ENCODE measurements at places on chromosomes 6 and 20. TPM values are rescaled to one million over a fixed set of nuclear protein-coding genes. Genes with fewer than 3 reads are reported as not detected.

- no peak overlapping the region for H3K4me3 ChIP-seq
- no peak overlapping the region for H3K27ac ChIP-seq
- H3K27me3 ChIP-seq = no peaks in the 10 kb centered on the region
- no peaks in the 10 kb centered on the region for H3K4me1 ChIP-seq
- no peak for DNase-seq
Measured at GRCh38 chr6:148082696-148083095, 259.9 kb upstream of the SASH1 start.

DNA sequence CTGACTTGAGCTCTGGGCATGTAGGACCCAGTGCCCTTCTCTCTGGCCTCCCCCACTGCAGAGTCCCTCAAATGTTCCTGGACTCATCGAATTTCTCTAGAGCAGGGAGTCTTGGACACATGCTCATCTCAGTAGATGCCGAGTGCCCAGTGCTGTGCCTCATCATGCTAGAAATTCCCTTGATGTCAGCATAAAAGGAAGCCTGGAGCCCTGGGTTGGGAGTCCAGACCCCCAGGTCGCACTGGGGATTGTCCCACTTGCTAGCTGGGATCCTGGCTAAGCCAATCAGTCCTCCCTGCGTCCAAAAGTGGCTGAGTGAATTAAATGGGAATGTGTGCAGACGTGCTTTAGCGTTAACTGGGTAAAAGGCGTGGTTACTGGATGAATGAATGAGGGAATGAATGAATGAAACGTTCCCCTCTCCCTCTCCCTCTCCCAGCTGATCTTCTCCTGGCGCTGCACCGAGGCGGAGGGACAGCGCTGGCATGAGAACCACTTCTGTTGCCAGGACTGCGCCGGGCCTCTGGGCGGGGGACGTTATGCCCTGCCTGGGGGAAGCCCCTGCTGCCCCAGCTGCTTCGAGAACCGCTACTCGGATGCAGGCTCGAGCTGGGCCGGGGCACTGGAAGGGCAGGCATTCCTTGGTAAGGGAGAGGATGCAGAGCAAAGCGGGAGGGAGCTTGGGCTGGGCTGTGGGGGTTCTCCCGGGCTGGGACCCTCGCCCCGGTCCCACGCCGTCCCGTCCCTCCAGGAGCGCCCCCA lies 1.6 kb upstream of the TOMM6 start:
- H3K27ac ChIP-seq = no peak overlapping the region
- DNase-seq = no peak
- no peaks in the 10 kb centered on the region for H3K27me3 ChIP-seq
- H3K36me3 ChIP-seq = peaks cover 21% of the 10 kb centered on the region
- H3K4me3 ChIP-seq = no peak overlapping the region

DNA sequence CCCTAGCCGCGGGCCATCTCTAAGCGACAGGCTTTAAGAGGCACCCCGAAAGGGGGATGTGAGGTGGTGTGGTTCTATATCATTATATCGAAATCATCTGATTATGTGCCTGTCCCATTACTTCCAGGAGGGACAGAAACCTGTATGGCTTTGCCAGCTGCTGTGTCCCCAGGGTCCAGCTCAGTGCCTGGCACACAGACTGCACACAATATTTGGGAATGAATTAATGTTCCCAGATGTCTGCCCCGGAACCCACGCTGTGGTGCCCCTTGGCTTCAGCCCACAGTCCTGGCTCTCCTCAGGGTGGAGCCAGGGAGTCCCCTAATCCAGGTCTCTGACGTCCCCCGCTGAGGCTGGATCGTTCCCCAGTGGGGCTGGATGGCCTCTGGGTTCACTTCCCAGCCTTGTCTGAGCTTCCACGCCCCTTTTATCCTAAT lies 8.9 kb upstream of the AHCY start:
- H3K27me3 ChIP-seq = no peaks in the 10 kb centered on the region
- H3K4me1 ChIP-seq = peaks cover 17% of the 10 kb centered on the region
- no peaks in the 10 kb centered on the region for H3K36me3 ChIP-seq
- no peak overlapping the region for H3K27ac ChIP-seq
- no peak for DNase-seq

- peaks cover 15% of the 10 kb centered on the region for H3K36me3 ChIP-seq
- no peaks in the 10 kb centered on the region for H3K27me3 ChIP-seq
- no peak overlapping the region for H3K4me3 ChIP-seq
- peaks cover 97% of the 10 kb centered on the region for H3K4me1 ChIP-seq
Measured at GRCh38 chr20:57676589-57677583, 32.9 kb downstream of the PMEPA1 start.

DNA sequence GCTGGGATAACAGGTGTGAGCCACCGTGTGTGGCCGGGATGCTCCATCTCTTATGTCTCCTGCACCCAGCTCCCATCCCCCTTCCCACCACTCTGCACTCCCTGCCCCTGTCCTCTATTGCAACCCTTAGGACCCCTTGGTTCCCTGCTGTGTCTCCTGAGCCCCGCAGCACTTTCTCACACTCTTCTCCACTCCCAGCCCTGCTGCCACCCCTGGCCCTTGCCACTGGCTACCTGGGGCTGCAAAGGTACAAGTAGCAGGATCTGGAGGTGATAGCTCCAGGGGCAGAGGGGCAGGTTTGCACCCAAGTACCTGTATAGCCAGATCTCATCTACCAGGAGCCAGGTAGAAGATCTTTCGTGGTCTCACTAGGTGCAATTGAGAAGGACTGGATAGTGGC lies 6.6 kb upstream of the CPXM1 start:
- H3K4me3 ChIP-seq = no peak overlapping the region
- no peak for DNase-seq

DNA sequence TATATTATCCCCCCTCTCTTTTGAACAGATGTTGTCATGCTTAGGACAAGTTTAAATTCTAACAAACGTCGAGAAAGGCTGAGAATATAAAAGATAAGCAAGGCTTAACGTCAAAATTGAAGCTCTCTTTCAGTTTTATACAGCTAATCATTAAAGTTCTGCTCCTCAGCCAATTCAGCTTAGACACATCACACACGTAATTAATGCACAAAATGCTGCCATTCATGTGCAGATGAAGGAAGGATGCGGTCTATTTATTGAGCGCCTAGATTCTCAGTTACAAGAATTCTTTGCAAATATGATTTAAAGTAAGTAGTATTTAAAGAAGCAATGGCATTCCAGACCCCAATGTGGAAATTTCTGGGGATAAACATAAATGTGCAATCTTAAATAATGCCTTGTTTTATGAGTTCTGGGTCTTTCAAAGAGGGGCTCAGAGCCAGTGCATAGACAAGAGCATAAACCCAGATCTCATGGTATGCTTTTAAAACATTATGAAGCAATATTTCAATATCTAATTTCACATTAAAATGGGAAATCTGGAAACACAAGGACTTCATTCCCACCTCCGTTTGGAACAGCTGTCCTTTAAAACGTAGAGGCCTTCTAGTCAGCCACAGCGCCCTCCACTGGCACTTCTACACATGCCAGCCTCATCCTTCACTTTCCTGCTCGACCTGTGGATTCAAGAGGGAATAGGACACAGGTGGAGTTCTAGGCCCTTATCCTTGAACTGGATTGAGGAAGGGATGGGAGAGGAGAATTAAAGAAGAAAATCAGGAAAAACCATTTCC lies 85.8 kb downstream of the LYRM4 start:
- H3K4me3 ChIP-seq = no peak overlapping the region
- DNase-seq = peak; percentile 15
- H3K27me3 ChIP-seq = no peaks in the 10 kb centered on the region
- peak overlapping the region; percentile 67 for H3K27ac ChIP-seq
- no peaks in the 10 kb centered on the region for H3K36me3 ChIP-seq

DNA sequence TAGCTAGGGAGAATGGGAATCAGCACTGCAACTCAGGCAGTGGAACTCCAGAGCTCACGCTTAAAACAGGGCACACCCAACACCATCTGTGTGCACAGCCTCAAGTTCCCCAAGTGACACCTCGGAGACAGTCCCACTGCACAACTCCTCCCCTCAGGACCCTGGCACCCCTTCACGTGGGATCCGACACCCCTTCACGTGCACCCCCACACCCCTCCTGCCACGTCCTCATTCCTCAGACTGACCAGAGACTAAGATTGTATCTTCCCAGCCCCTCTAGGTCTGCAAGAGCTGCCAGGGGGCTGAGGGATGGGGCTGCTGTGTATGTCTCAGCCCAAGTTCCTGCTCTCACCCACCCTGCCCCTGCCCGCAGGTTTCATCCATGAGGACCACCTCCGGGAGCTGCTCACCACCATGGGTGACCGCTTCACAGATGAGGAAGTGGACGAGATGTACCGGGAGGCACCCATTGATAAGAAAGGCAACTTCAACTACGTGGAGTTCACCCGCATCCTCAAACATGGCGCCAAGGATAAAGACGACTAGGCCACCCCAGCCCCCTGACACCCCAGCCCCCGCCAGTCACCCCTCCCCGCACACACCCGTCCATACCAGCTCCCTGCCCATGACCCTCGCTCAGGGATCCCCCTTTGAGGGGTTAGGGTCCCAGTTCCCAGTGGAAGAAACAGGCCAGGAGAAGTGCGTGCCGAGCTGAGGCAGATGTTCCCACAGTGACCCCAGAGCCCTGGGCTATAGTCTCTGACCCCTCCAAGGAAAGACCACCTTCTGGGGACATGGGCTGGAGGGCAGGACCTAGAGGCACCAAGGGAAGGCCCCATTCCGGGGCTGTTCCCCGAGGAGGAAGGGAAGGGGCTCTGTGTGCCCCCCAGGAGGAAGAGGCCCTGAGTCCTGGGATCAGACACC lies 7.6 kb downstream of the MYL9 start:
- H3K4me3 ChIP-seq = no peak overlapping the region
- H3K36me3 ChIP-seq = no peaks in the 10 kb centered on the region
- DNase-seq = peak; percentile 8
- H3K4me1 ChIP-seq = no peaks in the 10 kb centered on the region
- H3K27ac ChIP-seq = no peak overlapping the region

GRCh38 chr6:142985281-142985680 lies 40.3 kb upstream of the HIVEP2 start:
- DNase-seq = no peak
- no peaks in the 10 kb centered on the region for H3K4me1 ChIP-seq
- no peak overlapping the region for H3K27ac ChIP-seq
- H3K27me3 ChIP-seq = no peaks in the 10 kb centered on the region
- no peaks in the 10 kb centered on the region for H3K36me3 ChIP-seq

GRCh38 chr20:47854687-47855212 lies 69.5 kb upstream of the SULF2 start:
- no peak overlapping the region for H3K4me3 ChIP-seq
- H3K4me1 ChIP-seq = peaks cover 9% of the 10 kb centered on the region
- no peaks in the 10 kb centered on the region for H3K36me3 ChIP-seq
- no peak overlapping the region for H3K27ac ChIP-seq
- no peaks in the 10 kb centered on the region for H3K27me3 ChIP-seq

DNA sequence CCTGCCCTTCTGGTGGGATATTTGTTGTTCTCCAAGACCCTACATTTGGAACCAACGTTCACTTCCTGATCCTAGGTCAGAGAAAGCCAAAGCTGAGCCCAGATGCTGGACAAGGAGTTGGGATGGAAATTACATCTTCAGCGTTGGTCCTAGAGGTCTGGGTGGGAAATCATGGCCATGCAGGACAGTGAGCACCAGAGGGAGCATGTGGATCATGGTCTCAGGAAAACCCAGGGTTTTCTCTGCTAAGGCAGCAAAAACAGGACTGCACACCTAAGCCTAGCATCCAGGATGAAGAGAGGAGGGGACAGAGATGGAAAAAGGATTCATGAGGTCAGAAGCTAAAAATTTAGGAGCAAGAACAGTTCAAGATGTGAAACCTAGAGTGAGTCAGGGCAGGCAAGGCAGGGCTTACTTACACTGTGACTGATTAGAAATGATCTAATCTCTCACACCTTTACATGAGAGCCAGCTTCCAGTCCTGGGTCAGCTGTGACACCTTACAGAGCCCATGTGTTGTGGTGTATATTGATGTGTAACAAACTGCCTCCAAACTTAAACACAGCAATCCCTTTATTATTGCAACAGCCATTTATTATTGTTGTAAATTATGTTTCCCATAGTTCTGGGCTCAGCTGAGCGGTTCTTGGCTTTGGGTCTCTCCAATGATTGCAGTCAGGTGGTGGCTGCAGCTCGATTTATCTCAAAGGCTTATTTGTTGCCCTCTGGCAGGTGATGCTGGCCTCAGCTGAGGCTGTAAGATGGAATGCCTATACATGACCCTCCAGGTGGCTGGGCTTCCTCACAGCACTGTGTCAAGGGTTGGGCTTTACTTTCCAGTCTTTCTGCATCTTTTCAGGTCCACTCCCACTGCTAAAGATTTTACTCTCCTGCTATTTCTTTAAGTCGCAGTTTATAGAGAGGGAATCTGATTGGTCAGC lies 6.5 kb downstream of the C20orf202 start:
- no peak overlapping the region for H3K27ac ChIP-seq
- H3K27me3 ChIP-seq = peaks cover 15% of the 10 kb centered on the region
- no peaks in the 10 kb centered on the region for H3K4me1 ChIP-seq
- no peak overlapping the region for H3K4me3 ChIP-seq

- no peaks in the 10 kb centered on the region for H3K27me3 ChIP-seq
- peak overlapping the region; percentile 82 for H3K27ac ChIP-seq
- DNase-seq = no peak
- H3K4me1 ChIP-seq = peaks cover 50% of the 10 kb centered on the region
- peaks cover 55% of the 10 kb centered on the region for H3K36me3 ChIP-seq
Measured at GRCh38 chr6:31730631-31731086, 1.6 kb upstream of the DDAH2 start.

GRCh38 chr6:140183881-140184280 lies 809.4 kb upstream of the CITED2 start:
- H3K4me3 ChIP-seq = no peak overlapping the region
- no peaks in the 10 kb centered on the region for H3K4me1 ChIP-seq
- H3K36me3 ChIP-seq = no peaks in the 10 kb centered on the region
- H3K27me3 ChIP-seq = no peaks in the 10 kb centered on the region
- H3K27ac ChIP-seq = no peak overlapping the region

DNA sequence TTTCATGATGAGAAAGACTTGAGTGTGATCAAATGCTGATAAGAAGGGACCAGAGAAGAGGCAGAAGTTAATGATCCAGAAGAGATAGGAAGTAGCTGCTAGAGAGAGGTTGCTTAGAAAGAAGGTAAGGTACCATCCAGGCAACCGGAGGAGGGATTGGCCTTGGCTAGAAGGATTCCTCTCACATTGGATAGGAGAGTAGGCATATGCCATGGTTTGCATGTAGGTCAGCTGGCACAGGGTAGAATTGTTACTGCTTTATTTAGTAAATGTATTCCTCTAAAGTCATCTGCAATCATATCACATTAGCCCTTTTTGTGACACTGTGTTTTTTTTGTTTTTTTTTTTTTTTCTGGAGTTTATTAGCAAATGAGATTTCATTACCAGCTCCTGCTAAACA lies 580.9 kb upstream of the FLRT3 start:
- H3K36me3 ChIP-seq = no peaks in the 10 kb centered on the region
- no peaks in the 10 kb centered on the region for H3K4me1 ChIP-seq
- DNase-seq = no peak
- H3K27ac ChIP-seq = no peak overlapping the region
- H3K4me3 ChIP-seq = no peak overlapping the region

The RSPH4A gene
- 0.25 TPM for polyA plus RNA-seq

GRCh38 chr20:57260934-57261333 lies 5.5 kb downstream of the BMP7 start:
- H3K36me3 ChIP-seq = no peaks in the 10 kb centered on the region
- peaks cover 23% of the 10 kb centered on the region for H3K27me3 ChIP-seq
- DNase-seq = no peak
- H3K27ac ChIP-seq = no peak overlapping the region
- no peak overlapping the region for H3K4me3 ChIP-seq

The ZNF311 gene
- not detected for polyA plus RNA-seq

The HLA-DQB1 gene
- polyA plus RNA-seq = 986 TPM

Measured in B cell (primary cell).